ENCODE measurements at places on chromosomes 5 and 9.

GRCh38 chr5:56328753-56329560, 95.8 kb upstream of the ANKRD55 start:
- DNase-seq = no peak

GRCh38 chr9:73160868-73161267, 9.2 kb downstream of the ANXA1 start:
- no peak for DNase-seq

DNA sequence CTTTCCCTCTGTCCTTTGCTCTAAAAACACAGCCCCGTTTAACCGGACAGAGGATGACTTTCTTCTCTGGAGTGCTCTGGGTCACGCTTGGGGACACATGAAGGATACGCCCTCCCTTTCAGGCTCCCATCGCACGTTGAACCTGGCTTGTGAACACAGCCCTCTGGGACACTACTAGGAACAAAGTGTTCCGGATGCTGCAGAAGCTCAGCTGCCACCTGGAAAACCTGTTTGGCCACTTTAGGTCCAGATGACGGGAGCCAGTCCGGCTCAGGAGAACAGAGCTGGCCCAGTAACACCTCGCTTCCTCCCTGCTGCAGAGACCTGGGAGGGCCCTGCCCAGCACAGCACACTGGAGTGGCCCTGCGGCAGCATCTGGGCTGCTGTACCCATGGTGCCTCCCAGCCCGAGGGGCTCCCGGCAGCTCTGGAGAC, 60.1 kb downstream of the GADD45G start:
- DNase-seq = no peak

DNA sequence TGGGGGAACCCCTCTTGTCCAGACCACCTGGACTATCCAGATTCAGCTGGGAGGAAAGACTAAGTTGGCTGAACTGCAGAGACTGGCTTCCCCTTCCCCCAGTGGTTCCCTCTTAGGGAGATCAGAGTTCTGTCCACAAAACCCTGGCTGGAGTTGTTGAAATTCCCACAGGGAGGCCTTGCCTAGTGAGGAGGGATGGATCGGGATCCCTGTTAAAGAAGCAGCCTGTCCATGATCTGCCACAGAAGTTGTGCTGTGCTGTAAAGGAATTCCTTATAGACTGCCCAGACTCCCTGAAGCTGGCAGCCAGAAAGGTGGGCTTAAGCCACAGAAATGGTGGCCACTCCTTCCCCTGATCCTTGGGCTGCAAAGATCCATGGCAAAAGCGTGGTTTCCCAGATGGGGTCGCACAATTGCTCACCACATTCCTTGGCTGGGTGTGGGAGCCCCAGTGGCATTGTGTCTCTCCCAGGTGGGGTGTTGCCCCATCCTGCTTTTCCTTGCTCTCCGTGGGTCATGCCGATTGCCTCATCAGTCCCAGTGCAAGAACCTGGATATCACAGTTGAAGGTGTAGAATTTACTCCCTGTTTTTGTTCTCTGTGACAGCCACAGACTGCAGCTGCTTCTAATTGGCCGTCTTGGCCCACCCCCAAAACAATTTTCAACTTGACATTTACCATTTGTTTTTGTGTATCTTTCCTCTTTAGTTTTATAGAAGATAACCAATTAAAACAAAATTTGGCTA, 342.4 kb downstream of the FGF10 start:
- DNase-seq = no peak

DNA sequence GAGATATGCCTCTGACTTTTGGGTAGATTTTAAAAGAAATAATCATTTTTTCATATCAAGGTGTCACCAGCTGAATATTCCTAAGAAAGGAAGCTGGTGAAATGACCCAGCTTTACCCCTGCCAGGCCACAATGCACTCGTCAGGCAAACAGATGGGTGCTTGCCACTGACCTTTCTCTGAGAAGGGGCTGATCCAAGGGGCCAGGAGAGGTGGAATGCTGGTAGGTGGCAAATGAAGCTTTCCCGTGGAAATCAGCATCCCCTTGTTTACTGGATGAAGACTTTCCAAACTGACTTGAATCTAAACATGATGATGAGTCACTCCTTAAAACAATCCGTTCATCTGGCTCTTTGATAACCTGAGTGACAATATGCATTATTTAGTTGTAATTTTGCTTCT, 44.3 kb upstream of the PLPP6 start:
- DNase-seq = no peak

DNA sequence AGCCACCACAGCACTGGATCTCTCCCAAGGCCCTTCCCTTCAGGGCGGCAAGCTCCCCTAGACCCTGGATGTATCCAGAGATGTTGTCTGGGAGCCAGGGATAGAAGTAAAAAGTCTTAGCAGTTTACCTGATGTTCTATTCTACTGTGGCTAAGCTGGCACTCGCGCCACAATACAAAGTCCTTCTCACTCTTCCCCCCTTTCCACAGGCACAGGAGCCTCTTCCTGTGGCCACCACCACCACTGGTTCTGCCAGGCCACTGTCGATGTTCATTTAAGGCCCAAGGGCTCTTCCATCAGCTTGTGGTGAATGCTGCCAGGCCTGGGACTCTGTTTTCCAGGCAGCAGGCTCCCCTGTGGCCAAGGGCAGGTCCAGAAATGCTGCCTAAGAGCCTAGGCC, 33.7 kb downstream of the MEGF9 start:
- no peak for DNase-seq

DNA sequence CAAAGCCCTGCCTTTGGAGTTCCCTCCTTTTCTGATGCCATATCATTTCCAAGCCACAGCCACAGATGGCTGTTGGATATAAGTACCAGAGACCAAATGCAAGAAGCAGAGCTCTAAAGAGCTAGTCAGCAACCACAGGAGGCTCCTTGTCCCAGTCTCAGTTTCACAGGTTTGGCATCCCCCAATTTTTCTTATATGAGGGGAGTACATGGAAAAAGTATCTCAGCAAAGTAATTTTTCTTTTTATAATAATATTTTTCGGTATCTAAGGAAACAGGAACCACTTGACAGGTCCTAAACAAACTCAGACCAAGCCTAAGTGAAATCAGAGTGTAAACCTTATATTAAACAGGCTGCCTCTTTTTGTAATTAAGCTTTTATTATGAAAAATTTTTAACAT, 20.1 kb downstream of the GZMK start:
- DNase-seq = no peak

DNA sequence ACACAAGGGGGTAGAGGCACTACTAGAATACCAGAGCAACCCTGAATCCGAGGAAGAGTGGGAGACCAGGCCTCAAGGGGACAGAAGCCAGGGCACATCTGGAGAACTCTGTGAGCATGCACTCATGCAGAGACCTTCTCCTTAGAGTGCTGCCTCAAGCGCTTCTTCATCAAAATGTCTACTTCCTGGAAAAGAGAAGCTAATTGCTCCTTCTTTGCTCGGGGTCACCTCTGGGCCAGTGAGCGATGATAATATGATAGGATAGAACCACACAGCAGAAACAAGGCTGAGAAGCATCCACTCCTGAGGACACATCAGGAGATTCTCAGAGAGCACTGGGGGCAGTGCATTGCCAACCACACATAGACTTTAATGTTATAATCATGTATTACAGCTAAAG, 23.7 kb upstream of the LMNB1 start:
- DNase-seq = no peak

DNA sequence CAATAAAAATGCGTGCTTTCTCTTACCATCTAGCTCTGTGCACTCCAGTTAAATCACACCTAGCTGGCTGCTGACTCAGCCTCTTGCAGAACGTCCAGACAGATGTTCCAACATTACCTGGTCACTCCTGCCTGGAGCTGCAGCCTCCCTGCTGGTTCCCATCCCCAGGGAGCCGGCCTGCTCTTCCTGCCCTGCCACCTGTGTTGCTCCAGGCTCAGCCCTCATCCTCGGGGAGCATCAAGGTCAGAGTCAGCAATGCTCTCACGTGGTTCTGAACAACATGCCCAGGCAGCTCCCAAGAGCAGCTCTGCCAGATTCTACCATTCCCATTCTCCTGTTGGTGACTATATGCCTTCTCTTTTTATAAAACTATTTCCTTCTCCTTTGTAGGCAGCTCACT, 81.3 kb downstream of the GADD45G start:
- no peak for DNase-seq

DNA sequence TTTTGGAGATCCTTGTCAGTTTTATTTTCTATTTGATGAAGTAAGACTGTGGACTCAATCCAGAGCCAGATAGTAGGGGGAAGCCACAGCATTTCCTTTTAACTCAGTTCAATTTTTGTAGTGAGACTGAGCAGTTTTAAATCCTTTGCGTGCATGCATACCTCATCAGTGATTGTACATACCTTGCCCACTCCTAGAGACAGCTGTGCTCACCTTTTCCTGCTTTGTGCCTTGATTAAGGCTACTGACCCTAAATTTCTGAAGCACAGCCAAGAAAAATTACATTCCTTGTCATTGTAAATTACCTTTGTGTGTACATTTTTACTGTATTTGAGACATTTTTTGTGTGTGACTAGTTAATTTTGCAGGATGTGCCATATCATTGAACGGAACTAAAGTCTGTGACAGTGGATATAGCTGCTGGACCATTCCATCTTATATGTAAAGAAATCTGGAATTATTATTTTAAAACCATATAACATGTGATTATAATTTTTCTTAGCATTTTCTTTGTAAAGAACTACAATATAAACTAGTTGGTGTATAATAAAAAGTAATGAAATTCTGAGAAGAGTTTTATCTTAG, 17.8 kb downstream of the DIMT1 start:
- no peak for DNase-seq

GRCh38 chr9:80648336-80648735, 1041.0 kb downstream of the TLE1 start:
- no peak for DNase-seq

DNA sequence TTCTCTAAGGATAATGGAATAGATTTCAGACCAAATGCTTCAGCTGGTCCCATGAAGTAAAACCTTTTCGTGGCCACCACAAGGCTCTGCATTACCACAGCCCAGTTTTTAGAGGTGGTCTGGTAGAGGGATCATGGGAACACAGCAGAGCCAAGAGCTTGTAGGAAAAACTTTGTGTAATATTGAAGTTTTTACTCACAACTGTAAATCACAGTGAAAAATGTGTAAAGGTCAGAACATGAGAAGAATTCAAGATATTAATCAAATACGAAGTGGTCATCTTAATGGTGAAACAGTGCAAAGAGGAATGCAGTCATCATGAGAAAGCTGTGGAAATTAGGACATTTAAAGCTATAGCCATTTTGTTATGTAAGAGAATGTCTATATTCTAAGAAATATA, 197.5 kb downstream of the NPR3 start:
- DNase-seq = no peak

DNA sequence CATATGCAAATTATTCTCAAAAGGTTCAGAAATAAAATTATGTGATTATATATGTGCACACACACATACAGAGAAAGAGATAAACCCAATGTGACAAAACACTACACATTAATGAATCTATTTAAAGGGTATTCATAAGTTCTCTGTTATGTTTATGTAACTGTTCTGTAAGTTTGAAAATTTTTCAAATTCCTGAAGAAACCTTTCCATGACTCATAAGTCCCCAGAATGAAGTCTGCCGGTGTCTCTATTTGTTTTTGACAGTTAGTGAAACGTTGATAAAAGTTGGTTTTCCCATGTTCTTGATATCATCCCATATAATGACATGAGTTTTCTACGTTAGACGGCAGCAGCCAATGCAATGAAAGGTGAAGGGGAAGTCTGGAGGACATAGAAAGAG, 199.5 kb upstream of the PUM3 start:
- DNase-seq = no peak

DNA sequence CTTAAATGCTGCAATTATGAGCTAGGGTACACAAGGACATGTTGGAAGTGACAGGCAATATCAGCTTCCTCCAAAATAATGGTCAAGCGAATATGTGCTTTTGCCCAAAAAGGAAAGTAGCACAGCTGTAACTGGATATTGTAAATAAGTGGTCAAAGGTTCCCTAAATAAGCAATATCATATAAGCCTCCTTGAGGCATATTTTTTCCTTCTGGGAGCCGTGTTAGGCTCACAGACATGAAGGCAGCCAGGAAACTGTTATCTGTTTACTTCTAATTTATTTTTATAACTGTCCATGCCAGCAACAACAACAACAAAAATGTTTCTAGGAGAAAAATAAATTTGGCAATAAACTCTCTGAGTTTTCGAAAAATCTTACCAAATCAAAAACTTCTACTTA, 648.3 kb downstream of the PDE4D start:
- no peak for DNase-seq

- DNase-seq = no peak
Observed at GRCh38 chr5:122129306-122129705, at the start of gene ZNF474. Gene ZNF474, plus strand, starts transcription at chr5:122129546. Its CDS starts 22,445 bp downstream, at chr5:122151991.

- no peak for DNase-seq
Observed at GRCh38 chr9:128712451-128713410, 10.4 kb downstream of the PKN3 start.

GRCh38 chr5:45189042-45189441, 380.3 kb downstream of the MRPS30 start:
- DNase-seq = no peak

DNA sequence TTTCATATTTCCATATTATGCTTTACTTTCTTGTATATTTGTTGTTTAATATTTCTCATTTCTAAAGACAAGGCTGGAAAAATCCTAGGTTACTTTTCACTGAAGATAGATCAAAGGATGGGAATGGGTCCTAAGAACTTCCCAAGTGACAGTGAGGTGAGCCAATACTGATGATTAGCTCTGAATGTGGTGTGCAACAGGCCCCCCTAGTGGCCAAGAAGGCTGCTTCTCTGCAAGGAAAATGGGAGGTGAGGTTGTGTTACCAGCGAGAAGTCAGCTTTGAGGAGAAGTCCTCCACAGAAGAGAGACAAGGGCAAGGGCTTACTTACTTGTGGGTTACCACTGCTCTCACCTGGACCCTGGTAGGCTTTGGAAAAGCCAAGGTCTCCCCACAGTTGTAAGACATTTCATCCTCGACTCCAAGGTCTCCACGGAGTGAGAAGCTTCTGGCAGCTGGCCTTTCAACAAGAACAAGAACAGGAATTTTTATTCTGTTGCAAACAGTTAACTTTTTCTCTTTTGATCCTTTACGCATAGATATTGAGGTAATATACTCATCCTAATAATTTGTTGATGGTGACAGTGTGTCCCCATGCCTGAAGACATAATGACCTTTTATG, 69.9 kb downstream of the MAMDC2 start:
- DNase-seq = no peak

- DNase-seq = no peak
Observed at GRCh38 chr5:127916885-127917573, 166.5 kb upstream of the SLC12A2 start.

GRCh38 chr5:121962347-121962670, 534 bp downstream of the SRFBP1 start:
- DNase-seq = no peak

GRCh38 chr9:124084087-124084486, 72.5 kb downstream of the LHX2 start:
- DNase-seq = no peak

DNA sequence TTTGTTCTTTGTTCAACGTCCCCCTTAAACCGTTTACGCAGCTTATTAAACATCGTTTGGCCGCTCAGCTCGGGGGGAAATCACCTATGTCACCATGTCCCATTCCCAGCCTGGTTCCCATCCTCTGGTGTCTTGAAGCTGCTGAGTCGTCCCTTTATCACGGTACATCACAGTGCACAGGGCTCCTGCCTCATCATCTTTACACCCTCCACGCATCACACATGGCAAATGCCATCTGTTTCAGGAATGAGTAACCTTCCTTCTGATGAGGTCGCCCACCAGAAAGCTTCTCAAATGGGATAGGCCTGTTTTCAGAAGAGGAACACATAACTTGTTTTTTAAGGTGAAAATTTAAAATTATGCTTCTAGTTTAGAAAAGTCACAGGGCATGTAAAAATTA, 7.9 kb upstream of the LHX6 start:
- no peak for DNase-seq

GRCh38 chr5:176892663-176893062, 6.5 kb downstream of the HK3 start:
- DNase-seq = no peak

GRCh38 chr5:181243564-181244343, at the start of gene RACK1:
Gene RACK1, minus strand, starts transcription at chr5:181243906. Its CDS starts 106 bp downstream, at chr5:181243800.
- DNase-seq = peak; percentile 85

Data from activated effector memory CD4-positive, alpha-beta T cell treated with Interleukin-2 at 50 U/mL for 16 hours (primary cell).